ENCODE measurements at places on chromosomes 1 and 21. TPM values are rescaled to one million over a fixed set of nuclear protein-coding genes. Genes with fewer than 3 reads are reported as not detected.

CXADR gene
- 0.21 TPM for polyA plus RNA-seq

PLA2G5 gene
- not detected for polyA plus RNA-seq

SPRR2F gene
- polyA plus RNA-seq = not detected

DNA sequence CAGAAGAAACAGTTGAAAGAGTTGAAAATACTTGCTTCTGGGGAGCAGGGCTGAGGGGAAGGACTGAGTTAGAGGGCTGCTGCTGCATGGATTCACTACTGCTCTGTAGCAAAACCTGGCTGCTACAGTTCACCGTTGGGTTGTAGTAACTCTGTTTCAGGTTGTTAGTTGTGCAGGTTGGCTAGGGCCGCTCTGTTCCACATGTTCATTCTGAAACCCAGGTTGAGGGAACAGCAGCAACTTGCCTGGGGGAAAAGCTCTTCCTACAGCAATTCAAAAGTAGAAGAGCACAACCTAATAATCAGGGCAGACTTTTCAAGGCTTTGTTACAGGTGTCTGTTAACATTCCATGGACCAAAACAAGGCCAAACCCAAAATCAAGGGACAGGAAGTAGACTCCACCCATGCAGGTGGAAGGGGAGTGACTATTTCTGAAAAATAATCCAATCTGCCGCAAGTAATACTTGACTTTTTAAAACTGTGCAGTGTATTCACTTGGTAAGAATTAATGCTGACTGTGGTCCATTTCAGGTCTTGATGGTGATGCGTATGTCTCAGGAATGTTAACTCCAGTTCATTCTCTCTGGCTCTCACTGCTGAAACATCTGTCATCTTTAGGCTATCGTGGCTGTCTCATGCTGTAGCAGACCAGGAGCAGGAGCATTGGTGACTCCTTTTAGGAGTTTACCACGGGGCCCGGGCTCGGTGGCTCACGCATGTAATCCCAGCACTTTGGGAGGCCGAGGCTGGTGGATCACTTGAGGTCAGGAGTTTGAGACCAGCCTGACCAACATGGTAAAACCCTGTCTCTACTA is 5.1 kb upstream of the PARK7 start:
- peak; percentile 91 for DNase-seq

DNA sequence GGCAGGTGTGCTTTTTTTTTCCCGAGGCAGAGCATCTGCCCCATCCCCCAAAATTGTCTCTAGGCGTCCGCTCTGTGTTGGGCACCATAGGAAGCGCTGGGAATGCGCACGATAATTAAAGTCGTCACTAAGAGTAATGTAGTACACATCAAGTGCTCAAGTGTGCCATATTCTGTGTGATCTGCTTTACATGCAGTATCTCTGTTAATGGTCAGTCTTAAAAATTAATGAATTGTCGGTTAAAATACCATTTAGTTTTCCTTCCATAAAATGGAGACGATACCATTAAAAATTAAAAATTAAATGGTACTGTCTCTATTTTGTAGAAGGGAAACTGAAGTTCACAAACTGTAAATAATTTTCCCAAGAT is 544 bp upstream of the CCT8 start:
- no peak for DNase-seq

GRCh38 chr1:72111662-72112061 is 170.7 kb downstream of the NEGR1 start:
- no peak for DNase-seq
